ENCODE measurements at places on chromosomes 11 and 22. TPM values are rescaled to one million over a fixed set of nuclear protein-coding genes. Genes with fewer than 3 reads are reported as not detected.

The CPT1B gene
- 12.6 TPM for total RNA-seq

The MUC2 gene
- total RNA-seq = not detected

The RHOD gene
- 12.2 TPM for total RNA-seq

The SMIM38 gene
- not detected for total RNA-seq

The MPEG1 gene
- total RNA-seq = 48.9 TPM

The LRFN4 gene
- 15.7 TPM for total RNA-seq

The PTPRJ gene
- total RNA-seq = 40.0 TPM

The TNRC6B gene
- total RNA-seq = 54.6 TPM

The PGA4 gene
- 0.83 TPM for total RNA-seq

The USP2 gene
- 5.1 TPM for total RNA-seq

The IGSF22 gene
- 2.3 TPM for total RNA-seq

The APOA5 gene
- 0.41 TPM for total RNA-seq

The JOSD1 gene
- 44.7 TPM for total RNA-seq

The ANGPTL5 gene
- 0.71 TPM for total RNA-seq

DNA sequence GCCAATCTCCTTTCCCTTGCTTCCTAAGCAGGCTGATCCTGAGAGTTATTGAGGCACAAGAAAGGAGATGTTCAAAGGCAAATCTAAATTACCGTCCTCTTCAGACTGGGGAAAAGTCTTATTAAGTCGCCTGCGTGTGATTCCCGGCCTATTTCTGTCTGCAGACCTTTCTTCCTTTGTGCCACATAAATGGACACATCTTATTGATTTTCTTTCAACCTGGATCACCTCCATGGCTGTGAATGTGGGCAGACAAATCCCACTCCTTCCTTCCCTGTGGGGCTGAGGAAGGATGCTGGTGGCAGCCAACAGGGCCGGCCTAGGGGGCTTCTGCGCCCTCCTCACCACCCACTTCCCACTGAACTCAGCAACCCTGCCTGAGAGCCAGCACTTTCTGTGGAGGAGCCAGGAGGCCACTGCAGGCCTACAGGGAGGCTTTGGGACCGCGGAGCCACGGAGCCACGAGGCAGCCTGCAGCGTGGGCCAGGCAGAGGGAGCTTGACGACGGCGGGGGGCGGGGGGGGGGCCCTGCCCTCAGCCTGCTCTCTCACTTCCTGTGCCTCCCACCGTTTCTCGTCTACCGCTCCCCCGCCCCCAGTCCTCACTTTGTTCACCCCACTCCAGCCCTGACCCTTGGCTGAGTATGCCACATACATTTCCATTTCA is 73.6 kb upstream of the LMO1 start:
- H3K27me3 ChIP-seq = no peaks in the 10 kb centered on the region
- DNase-seq = no peak
- H3K27ac ChIP-seq = no peak overlapping the region
- no peaks in the 10 kb centered on the region for H3K4me1 ChIP-seq

- no peaks in the 10 kb centered on the region for H3K27me3 ChIP-seq
- no peak overlapping the region for H3K27ac ChIP-seq
- no peak overlapping the region for H3K4me3 ChIP-seq
- DNase-seq = no peak
- peaks cover 17% of the 10 kb centered on the region for H3K36me3 ChIP-seq
- peaks cover 43% of the 10 kb centered on the region for H3K4me1 ChIP-seq
Measured at GRCh38 chr11:61141601-61142028, 19.6 kb downstream of the VPS37C start.

- no peak overlapping the region for H3K4me3 ChIP-seq
- peak; percentile 44 for DNase-seq
- no peak overlapping the region for H3K27ac ChIP-seq
- peaks cover 8% of the 10 kb centered on the region for H3K27me3 ChIP-seq
- peaks cover 6% of the 10 kb centered on the region for H3K4me1 ChIP-seq
- H3K36me3 ChIP-seq = no peaks in the 10 kb centered on the region
Measured at GRCh38 chr11:125348674-125349309, 147.3 kb downstream of the FEZ1 start.

GRCh38 chr11:120188811-120189455 is 21.9 kb upstream of the OAF start:
- no peak for DNase-seq
- no peak overlapping the region for H3K4me3 ChIP-seq
- H3K27ac ChIP-seq = no peak overlapping the region
- peaks cover 14% of the 10 kb centered on the region for H3K4me1 ChIP-seq
- no peaks in the 10 kb centered on the region for H3K36me3 ChIP-seq

GRCh38 chr11:71163371-71163770 is 89.0 kb downstream of the SHANK2 start:
- H3K27ac ChIP-seq = no peak overlapping the region
- H3K36me3 ChIP-seq = no peaks in the 10 kb centered on the region
- no peaks in the 10 kb centered on the region for H3K4me1 ChIP-seq
- no peak overlapping the region for H3K4me3 ChIP-seq
- H3K27me3 ChIP-seq = no peaks in the 10 kb centered on the region

GRCh38 chr11:101478587-101479369 is 105.0 kb downstream of the TRPC6 start:
- no peak overlapping the region for H3K27ac ChIP-seq
- no peaks in the 10 kb centered on the region for H3K36me3 ChIP-seq
- no peaks in the 10 kb centered on the region for H3K27me3 ChIP-seq
- no peak overlapping the region for H3K4me3 ChIP-seq
- H3K4me1 ChIP-seq = no peaks in the 10 kb centered on the region
- peak; percentile 44 for DNase-seq

- no peaks in the 10 kb centered on the region for H3K4me1 ChIP-seq
- H3K27ac ChIP-seq = no peak overlapping the region
- peaks cover 6% of the 10 kb centered on the region for H3K27me3 ChIP-seq
- no peak for DNase-seq
- no peak overlapping the region for H3K4me3 ChIP-seq
- no peaks in the 10 kb centered on the region for H3K36me3 ChIP-seq
Measured at GRCh38 chr22:42314709-42315391, 44.4 kb upstream of the TCF20 start.

DNA sequence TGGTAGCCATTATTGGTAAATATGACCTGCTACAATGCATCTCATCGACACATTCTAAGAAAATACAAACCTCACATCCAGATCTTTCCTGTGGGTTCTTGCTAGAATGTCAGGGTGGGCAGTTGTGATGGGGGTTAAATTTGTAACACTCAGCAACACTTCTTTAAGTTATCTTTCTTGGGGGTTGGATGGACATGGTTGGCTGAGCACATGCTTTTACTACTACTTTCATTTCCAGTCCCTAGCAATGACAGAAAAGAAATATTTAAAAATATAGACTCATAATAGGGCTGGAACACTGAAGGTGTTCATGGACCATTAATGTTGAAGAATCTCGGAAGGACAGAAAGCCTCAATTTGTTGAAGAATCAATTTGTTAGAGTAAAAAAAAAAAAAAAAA is 57.6 kb downstream of the APOL3 start:
- H3K27me3 ChIP-seq = no peaks in the 10 kb centered on the region
- DNase-seq = no peak
- H3K4me3 ChIP-seq = no peak overlapping the region
- no peaks in the 10 kb centered on the region for H3K36me3 ChIP-seq
- H3K4me1 ChIP-seq = no peaks in the 10 kb centered on the region

DNA sequence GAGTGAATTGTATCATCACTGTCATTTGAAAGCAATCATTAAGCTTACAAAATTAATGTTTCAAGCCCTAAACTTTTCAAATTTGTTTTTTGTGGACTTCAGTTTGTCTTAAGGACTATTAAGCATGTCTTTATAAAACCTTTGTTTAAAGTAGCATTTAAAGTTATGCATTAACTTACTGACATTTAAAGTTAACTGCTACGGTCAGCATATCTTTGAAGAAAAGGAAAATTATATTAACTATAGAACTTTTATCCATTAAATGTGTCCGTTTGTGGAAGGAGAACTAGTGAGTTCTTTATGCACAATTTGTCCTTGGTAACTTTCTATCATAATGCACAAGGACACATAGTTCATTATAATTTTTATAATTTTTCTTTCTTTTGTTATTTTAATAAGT is 103.4 kb downstream of the FANCF start:
- DNase-seq = no peak
- no peak overlapping the region for H3K4me3 ChIP-seq
- no peak overlapping the region for H3K27ac ChIP-seq
- H3K27me3 ChIP-seq = no peaks in the 10 kb centered on the region
- no peaks in the 10 kb centered on the region for H3K4me1 ChIP-seq

DNA sequence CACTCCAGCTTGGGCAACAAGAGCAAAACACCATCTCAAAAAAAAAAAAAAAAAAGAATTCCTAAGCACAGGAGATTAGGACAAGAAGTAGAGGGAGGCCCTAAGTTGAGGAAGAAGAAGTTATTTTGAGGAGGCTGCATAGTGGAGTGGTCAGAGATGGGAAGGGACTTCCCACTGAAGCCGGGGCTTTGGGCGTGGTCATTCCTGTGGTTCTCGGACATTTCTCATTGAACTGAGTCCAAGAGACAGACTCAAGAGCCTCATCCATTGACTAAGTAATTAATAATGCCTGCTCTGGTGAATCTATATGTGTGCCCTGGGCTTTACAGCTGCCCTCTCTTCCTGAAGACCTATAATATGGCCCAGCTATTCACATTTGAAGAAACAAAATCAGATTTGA is 53.2 kb upstream of the FTH1 start:
- no peak for DNase-seq
- H3K36me3 ChIP-seq = no peaks in the 10 kb centered on the region
- peaks cover 12% of the 10 kb centered on the region for H3K4me1 ChIP-seq
- no peak overlapping the region for H3K27ac ChIP-seq

GRCh38 chr11:131389582-131389981 is 19.2 kb downstream of the NTM start:
- no peak overlapping the region for H3K27ac ChIP-seq
- H3K27me3 ChIP-seq = no peaks in the 10 kb centered on the region
- no peaks in the 10 kb centered on the region for H3K36me3 ChIP-seq
- no peak for DNase-seq
- H3K4me1 ChIP-seq = no peaks in the 10 kb centered on the region

DNA sequence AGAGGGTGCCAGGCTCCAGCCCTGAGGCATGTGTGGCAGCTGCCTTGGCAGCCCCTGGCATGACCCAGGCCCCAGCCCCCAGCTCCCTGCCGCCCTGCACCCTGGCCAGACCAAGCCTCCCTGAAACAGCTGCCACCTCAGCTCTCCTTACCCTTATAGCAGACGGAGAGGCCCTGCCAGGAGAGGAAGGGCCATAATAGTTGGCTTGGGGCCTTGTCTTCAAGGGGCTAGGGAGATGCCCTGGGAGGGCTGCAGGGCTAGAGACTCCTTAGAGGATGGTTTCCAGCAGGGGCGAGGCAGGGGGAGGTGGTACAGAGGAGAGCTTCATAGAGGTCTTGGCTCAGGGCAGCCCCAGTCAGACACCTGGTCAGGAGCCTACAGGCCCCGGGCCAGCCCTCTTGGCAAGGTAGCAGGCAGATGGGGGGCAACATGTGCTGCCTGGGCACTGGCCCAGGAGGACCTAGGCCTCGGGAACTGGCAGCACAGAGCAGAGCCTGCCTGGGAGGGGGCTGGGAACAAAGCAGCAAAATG is 13.0 kb downstream of the SMTN start:
- no peak overlapping the region for H3K4me3 ChIP-seq
- H3K4me1 ChIP-seq = no peaks in the 10 kb centered on the region
- peaks cover 100% of the 10 kb centered on the region for H3K36me3 ChIP-seq
- H3K27ac ChIP-seq = no peak overlapping the region
- H3K27me3 ChIP-seq = no peaks in the 10 kb centered on the region

DNA sequence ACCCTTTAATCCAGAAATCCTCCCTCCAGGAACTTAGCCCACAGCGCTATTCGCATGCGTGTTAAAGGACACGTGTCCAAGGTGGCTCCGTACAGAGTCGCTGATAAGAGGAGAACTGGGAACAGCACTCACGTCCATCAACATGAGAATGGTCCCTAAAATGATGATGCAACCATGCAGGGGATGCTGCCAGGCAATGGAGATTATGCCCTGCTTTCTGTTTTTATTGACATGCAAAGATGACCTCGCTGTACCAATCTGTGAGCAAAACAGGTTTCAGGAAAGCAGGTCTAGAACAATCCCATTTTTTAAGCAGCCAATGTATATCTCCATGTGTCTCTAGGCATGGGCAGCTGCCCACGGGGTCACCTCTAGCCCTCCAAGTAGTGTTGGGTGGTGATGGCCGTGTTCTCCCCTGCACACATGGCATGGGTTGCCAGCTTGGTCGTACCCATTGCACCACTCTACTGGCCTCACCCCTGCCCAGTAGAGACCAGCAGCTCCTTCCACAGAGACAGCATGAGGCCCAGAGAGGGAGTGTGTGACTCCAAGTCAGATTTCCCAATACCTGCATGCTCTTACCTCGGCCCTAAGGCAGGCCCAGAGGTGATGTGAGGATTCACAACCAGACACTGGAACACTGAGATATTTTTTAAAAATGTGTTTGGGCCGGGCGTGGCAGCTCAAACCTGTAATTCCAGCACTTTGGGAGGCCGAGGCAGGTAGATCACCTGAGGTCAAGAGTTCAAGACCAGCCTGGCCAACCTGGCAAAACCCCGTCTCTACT is 68.3 kb upstream of the LINC01488 start:
- DNase-seq = no peak
- H3K27ac ChIP-seq = no peak overlapping the region
- no peaks in the 10 kb centered on the region for H3K27me3 ChIP-seq
- H3K4me1 ChIP-seq = peaks cover 10% of the 10 kb centered on the region
- H3K36me3 ChIP-seq = no peaks in the 10 kb centered on the region
- no peak overlapping the region for H3K4me3 ChIP-seq

GRCh38 chr22:35978889-35979288 is 49.7 kb downstream of the RBFOX2 start:
- no peaks in the 10 kb centered on the region for H3K27me3 ChIP-seq
- no peak overlapping the region for H3K27ac ChIP-seq
- no peak overlapping the region for H3K4me3 ChIP-seq

- peaks cover 21% of the 10 kb centered on the region for H3K4me1 ChIP-seq
- peaks cover 4% of the 10 kb centered on the region for H3K27me3 ChIP-seq
Measured at GRCh38 chr22:23531283-23531956, 48.7 kb downstream of the IGLL1 start.

GRCh38 chr11:106176817-106177216 is 99.4 kb downstream of the AASDHPPT start:
- H3K4me1 ChIP-seq = no peaks in the 10 kb centered on the region
- no peak overlapping the region for H3K27ac ChIP-seq
- no peaks in the 10 kb centered on the region for H3K27me3 ChIP-seq
- DNase-seq = no peak

GRCh38 chr22:47376901-47377505 is 614.6 kb downstream of the TBC1D22A start:
- no peak overlapping the region for H3K4me3 ChIP-seq
- no peaks in the 10 kb centered on the region for H3K4me1 ChIP-seq
- DNase-seq = peak; percentile 27

- H3K27ac ChIP-seq = no peak overlapping the region
- no peaks in the 10 kb centered on the region for H3K36me3 ChIP-seq
- no peak overlapping the region for H3K4me3 ChIP-seq
- H3K4me1 ChIP-seq = peaks cover 26% of the 10 kb centered on the region
- DNase-seq = no peak
Measured at GRCh38 chr22:19571995-19572394, 47.8 kb upstream of the CLDN5 start.

GRCh38 chr22:33400891-33401290 is 342.7 kb upstream of the SYN3 start:
- no peaks in the 10 kb centered on the region for H3K4me1 ChIP-seq
- no peaks in the 10 kb centered on the region for H3K36me3 ChIP-seq
- no peaks in the 10 kb centered on the region for H3K27me3 ChIP-seq
- H3K27ac ChIP-seq = no peak overlapping the region

Measured in lower lobe of right lung (tissue), 2 donors.